Astrocyte of the spinal cord (primary cell): ENCODE measurements at places on chromosomes 1 and 21.

DNA sequence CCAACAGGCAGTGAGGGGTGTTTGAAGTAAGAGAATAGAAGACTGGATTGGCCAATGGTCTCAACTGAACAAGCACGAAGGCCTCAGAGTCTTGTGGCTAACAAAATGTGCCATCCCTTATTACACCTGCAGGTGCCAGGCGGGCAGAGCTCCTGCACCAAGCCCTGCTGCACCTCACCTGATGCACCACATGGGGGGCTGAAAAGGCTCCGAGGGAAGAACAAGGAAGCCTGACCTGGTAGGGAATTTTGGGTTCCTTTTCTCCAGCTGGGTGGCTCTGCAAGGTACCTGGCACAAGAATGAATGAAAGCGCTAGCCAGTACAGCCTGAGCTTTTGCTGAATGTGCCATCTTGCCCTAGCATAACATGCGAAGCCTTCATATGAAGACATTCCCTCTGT, 9.7 kb downstream of the HSD3B1 start:
- no peak for DNase-seq

- no peak for DNase-seq
Observed at GRCh38 chr1:237779356-237779755, 111.4 kb downstream of the ZP4 start.

DNA sequence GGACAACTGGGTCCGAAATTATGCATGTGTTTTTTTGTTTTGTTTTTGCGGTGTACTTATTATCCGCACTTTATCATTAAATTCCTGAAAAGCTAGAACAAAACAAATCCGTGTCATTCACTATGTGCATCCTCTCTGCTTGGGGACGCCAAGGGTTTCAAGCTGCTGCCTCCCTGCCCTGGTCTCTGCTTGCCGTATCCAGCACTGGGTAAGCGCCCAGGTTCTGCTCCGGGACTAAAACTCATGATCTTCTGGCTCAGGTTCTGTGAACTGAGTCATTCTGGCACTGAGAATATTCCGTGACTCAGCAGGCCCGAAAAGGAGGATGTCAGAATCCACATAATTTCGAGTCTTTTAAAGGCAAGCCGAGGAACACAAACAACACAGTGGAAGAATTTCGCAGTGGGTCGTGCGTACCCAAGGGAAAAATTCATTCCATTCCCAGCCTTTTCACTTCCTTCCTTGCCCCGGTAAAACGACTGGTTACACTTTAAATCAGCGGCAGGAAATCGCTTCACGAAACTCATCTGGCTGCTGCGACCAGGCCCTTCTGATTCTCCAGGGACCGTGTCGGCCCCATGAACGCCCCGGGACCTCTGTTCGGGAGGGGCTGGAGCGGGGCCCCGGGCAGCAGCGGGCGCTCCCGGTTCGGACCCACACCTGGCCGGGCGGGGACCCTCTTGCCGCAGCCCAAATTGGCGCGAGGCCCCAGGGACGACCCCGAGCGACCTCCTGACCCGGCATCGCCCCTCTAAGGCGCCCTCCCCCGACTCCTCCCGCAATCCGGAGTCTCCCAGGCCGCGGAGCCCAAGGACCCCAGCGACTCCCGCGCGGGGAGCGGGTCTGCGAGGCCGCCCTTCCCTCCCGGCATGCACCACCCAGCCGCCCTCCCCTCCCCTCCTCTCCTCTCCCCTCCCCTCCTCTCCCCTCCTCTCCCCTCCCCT, 746 bp upstream of the LAMC1 start:
- peak; percentile 98 for DNase-seq

DNA sequence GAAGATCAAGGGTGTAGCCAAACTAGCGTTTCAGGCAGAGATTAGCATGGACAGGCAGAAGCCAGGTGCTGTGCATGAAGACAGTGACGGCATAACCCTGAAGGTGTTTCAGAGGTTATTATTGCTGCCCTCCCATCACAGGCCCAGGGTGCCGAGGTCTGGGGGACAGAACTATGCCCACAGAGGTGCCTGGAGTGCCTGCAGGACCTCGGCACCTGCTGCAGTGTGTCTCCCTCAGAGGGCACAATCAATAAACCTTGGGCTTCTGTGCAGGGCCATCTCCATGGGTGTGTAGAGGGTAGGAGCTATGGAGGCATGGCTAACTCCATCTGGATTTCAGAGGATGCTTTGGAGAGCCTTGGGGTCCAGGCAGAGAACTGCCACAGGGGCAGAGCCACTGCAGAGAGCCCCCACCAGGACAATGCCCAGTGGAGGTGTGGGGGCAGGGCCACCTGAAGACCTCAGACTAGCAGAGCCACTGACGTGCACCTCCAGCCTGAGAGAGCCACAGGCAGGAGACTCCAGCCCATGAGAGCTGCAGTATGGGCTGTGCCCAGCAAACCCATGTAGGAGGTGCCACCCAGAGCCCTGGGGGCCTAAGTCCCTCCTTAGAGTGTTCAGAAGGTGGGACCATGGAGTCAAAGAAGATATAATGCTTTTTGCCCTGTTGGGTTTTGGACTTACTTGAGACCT, 5.7 kb upstream of the ABCG1 start:
- DNase-seq, result no peak

DNA sequence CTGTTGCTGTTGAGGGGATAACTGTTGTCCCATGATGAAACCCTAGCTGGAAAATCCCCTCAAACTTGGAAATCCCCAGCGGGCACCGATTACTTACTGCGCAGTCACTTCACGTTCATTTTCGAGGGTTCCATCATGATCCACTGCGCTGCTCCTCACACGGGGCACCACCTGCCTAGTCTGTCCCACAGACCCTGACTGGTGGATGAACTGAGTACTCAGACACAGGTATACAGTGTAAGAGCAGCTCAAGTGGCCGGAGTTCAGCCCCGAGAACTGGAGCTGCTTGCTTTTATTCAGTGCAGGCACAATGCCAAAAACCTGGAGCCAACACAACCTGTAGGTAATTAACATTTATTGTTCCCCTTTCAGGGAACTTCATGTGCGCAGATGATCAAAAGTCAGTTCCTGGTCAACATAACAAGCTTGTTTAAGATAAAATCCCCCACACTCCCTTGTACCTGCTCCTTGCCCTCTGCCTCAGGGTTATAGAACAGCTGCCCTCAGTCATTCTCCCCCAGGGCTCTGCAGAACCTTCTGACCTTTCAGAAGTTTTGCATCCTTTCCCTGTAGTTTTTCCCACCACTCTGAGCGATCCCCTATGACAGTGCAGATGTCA, 46.5 kb upstream of the PRELP start:
- DNase-seq, result no peak

DNA sequence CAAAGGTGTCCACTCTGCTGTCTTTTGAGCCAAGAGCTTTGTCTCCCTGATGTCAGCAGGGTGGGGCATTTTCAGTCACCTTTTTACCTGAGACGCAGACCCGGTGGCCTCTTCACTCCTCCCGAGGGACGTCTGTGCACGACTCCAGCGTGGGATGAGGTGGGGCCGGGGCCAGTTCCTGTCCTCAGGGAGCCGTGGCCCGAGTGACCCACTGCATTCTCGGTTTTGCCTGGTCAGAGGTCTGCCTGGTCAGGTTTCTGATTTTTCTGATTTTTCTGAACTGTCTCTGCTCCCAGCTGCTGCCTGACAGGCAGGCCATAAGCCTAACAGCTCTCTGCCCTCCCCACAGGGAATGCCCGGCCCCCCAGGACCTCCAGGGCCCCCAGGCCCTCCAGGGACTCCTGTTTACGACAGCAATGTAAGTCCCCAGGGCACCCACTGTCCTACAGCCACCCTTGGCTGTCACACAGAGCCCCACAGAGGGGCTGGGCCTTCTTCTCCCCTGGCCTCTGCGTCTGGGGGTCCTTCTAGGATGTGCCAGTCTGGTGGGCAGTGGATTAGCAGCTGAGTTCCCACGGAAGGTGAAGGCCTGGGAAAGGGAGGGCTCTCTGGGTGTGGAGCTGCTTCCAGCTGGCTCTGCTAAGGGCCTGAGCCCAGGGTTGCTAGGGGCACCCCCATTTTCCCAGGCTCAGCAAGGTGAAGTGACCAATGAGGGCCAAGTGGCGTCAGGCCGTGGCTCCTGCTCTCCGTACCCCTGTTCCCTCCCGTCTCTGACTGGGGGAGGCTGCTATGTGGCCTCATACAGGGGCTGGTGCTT, 45.9 kb downstream of the SLC19A1 start:
- no peak for DNase-seq

- DNase-seq, result no peak
Observed at GRCh38 chr1:15966081-15966955, 9.6 kb downstream of the ZBTB17 start.

DNA sequence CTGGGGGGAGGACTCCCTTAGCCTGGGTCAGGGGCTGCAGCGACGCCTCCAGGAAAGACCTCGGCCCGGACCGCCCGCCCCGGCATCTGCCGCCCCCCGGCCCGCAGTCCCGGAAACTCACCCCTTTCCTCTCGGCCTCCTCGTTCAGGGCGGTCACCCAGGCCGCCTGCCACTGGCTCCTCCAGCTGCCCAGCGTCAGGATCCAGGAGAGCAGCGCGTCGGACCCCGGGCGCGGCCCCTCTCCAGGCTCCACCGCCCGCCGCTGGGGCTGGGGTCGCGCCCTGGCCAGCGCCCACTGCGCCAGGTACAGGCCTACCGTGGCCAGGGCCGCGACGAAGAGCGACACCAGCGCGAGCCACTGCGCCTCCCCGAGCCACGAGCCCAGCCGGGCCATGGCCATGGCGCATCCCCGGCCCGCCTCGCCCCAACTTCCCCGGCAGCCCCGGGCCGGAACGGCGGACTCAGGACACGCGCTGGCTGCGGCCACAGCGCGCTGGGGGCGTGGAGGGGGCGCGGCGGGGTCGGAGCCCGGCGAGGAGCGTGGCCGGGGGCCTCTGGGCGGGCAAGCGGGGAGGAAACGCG, 478 bp downstream of the C2CD2 start:
- DNase-seq, result no peak

DNA sequence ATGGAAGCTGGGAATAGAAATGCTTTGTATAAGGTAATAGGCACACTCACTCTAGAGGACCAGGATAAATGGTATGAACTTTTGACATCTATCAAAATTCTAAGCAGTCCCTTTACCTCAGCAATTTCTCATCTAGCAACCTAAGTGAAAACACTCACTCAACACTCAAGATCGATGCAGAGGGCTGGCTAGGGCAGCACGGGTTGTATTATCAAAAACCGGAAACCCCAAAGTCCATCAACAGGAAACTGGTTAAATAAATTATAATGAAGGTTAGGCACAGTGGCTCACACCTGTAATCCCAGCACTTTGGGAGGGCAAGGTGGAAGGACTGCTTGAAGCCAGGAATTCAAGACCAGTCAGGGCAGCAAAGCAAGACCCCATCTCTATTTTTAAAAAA, 9.4 kb downstream of the USP48 start:
- no peak for DNase-seq

GRCh38 chr1:31689854-31690253, 14.0 kb downstream of the COL16A1 start:
- DNase-seq, result peak; percentile 95

DNA sequence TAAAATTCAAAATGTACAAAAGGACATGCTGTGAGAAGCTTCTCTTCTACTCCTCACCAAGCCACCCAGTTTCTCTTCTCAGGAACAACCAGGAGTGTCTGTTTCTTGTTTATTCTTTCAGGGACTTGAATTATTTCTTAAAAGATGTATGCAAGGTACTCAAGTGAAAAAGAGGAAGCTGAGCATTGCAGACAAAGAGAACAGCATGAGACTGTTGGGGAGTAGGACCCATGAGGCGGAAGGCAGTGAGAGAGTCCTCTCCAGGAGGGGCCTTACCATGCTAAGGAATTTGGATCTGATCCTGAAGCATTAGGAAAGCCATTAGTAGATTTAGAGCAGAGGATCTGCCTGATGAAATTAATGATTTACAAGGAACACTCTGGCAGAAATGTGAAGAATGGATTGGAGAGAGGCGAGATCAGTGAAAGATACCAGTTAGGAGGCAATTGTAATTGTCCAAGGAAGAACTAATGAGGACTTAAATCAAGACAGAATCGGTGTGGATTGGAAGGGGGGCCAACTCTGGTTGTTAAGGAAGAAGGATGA, 14.7 kb upstream of the SSX2IP start:
- DNase-seq, result no peak

DNA sequence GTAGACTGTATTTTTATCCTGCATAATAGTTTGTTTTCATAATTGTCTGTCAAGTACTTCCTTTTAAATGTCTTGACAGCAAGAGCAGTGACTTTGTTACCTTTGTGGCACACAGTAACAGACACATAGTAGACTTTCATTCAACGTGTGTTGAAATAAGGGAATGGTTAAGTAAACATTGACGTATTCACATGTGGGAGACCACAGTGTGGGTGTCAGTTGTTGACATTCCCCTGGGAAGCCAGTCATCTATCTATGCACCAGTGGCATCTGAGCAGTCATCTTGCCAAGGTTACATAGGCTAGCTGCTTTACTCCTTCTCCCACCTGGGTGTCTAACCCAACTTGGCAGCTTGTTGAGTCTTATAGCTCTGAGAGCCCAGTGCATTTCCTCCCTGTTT, 1.4 kb upstream of the NUP133 start:
- DNase-seq, result peak; percentile 10

DNA sequence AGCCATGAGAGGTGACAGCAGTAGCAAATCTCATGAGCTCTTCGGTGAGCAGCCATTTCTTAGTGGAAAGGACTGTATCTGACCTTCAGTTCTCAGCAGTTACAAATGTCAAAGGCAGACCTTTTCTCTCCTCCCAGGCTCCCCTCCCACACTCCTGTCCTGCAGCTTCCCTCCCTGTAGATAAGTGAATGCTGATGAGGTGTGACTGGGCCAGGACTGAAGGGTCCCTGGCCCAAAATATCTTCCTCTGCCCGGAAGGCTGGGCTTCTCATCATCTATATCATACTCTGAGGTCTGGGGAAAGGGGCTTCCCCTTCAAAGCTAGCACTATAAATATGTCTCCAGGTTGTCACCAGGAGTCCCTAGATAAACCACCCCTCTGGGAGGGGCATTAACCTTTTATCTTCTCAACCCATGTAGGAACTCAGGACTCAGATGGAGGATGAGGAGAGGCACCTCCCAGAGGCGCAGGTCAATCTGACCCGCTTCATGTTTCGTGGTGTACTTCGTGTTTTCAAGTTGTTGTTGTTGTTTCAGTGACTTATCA, 3.6 kb upstream of the ADAMTSL4 start:
- no peak for DNase-seq

DNA sequence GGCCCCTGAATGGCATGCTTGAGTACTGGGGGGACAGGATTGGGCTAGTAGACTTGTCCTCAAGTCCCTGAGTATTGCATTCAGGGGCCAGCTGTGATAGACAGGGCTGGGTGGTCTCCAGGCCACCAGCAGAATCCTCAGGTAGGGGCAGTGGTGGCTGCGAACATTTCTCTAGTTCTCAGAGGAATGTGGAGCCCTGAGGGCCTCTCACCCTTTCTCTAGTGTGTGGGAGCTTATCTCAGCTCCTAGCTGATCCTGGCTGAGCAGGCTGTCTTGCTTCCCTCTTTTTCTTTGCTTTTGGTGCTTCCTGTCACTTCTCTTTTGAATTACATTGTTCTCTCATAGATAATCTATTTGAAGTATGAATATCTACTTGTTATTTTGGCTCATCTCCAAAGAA, 30.0 kb upstream of the PM20D1 start:
- DNase-seq, result no peak

DNA sequence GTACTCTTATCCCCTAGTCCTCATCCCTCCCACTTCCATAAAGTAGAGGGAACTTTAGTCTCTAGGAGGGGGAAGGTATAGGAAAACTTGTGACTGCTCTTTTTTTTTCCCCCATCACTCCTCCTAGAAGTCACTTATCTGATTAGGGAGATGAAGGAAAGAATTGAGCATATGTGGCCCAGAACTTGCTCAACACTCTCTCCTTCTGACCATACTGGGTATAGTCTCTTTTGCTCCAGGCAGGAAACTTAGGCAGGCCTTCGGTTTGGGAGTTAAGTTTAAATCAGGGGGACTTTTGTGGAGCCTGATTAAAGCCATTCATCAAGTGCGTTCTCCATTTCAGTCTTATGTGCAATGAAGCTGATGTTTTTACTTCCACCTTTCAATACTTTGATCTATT, 5.8 kb downstream of the UBE2U start:
- DNase-seq, result no peak

GRCh38 chr1:224730965-224731364, 114.8 kb downstream of the CNIH3 start:
- DNase-seq, result no peak
